ENCODE measurements at places on chromosomes 1 and 21.

DNA sequence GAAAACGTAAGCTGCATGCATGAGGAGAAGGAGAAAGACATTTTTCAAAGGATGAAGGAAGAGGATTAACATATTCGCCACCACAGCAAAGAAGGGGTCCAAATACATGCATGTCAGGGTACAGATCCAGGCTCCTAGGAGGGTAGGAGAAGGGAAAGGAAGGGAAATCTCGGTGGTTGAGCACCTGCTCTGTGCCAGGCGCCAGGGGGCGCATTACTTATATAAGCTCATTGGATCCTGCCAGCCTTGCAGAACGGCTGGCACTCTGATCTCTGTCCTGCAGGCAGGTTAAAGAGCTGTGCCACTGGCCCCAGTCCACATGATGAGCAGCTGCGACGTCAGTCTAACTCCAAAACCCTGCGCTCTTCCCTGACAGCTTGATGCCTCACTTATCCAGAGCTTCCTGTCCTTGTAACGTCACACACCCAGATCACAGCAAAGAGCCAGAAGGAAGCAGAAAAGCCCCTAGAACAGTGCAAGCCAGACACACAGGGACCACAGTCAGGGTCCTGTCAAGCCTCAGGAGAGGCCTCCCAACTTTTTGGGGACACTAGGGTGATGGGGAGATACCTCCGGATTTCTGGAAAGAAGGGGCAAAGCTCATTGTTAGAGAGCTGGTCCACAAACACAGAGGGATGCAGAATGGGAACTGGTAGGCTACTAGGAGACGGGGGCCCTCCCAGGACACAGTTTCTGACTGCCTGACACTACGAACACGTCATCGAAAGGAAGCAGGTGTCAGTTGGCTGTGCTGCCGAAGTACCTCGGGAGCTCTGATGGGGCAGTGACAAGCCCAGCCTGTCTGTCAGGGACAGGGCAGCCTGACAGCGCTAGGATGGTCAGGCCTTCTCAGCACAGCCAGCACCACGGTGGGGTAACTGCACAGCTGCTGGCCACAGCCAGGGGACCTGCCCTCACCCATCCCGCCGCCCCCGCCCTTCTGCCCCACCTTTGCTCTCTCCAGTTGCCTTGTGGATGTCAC, 99.1 kb downstream of the BEND5 start:
- peak; percentile 53 for DNase-seq

DNA sequence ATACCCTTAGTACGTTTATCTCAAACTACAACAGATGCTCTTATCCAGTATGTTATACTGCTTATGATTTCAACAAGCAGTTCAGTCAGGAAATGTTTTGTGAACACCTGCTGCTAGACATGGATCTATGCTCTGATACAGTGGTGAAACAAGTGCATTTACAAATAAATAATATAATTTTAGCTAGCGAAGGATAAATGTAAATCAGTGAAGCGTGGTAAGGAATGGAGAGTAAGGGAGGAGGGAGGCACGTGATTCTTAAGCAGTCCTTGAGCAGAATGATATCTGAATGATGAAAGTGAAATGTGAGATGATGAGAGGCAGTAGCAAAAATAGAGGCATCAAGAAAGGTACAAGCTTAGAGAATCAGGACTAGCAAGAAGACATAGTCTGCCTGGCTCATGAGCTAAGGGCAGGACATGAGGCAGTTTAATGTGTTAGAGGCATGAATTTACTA, 6.3 kb downstream of the TSNAX start:
- DNase-seq = no peak

DNA sequence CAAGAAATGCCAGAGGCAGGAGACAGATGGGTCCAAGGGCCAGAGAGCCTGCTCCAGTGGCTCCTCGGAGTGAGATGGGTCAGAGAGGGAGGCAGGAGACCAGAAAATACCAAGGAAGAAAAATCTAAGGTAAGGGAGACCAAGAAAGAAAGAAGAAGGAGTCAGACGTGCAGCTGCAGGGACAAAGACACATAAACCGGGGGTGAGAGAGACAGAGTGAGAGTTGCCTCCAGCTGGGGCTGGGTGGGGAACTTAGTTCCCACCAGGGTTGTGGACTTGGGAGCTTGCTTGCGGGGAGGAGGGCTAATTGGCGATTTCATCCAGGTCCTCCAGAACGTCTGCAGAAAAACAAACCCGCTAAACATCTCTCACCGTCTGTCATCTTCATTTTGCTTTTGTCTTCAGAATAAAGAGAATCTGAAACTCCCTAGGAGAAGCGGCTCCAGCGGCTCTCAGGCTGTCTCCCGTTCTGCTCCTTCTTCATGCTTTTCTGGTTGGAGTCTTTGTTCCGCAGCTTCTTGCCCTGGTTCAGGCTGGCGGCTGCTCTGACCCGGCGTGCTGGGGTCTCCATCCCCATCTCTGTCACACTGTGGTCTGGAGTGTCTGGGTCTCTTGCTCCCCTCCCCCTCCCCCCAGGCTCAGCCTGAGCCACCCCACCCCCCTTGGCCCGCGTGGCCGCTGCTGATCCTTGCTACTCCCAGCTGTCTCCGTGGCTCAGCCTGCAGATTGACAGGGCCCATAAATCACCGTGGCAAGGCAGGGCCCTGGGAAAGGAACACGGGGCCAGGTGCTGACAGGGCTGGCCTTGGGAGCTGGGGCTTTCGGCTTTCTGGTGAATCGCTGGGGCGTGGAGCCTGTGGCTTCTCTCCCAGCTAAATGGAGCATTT, 66.6 kb downstream of the UBIAD1 start:
- DNase-seq = no peak

- no peak for DNase-seq
Observed at GRCh38 chr1:60861961-60862567, 220.3 kb upstream of the NFIA start.

- DNase-seq = no peak
Observed at GRCh38 chr1:205840146-205840923, 9.6 kb downstream of the PM20D1 start.

GRCh38 chr1:53196017-53196484, 573 bp upstream of the CPT2 start:
- no peak for DNase-seq

- DNase-seq = no peak
Observed at GRCh38 chr1:13728091-13728715, 28.2 kb downstream of the PRDM2 start.

DNA sequence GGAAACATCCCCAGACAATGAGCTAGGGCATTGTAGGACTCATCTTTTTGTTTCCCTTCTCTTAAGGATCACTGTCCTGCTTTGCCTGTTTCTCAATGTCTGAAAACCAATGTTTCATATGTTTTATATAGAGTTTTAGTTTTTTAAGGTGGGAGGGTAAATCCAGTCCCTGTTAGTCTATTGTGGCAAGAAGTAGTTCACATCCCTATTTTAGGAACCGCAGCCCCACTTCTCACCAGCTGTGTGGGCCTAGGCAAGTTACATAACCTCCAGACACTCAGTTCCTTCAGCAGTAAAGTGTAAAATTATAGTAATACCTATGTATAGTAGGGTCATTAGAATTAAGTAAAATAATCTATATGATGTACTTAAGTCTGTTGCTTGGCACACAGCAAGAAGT, 105.8 kb upstream of the WLS start:
- no peak for DNase-seq

- no peak for DNase-seq
Observed at GRCh38 chr1:66247415-66248208, 286.3 kb upstream of the SGIP1 start.

DNA sequence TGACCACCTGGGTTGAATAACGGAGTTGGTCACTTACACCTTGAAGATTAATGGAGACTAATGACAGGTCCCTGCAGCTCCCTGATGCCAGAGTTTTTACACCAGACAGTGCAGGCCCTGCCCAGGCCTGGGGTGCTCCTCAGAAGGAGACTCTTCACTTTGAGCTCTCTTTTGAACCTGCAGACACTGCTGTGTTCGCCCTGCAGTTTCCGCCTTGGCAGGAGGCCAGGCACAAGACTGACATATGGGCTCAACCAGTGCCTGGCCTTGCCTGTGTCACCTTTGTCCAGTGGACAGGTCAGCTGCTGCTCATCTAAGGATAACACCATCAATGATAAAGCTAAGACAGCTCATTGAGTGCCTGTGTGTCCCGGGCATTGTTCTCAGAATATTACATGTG, 5.2 kb downstream of the STRIP1 start:
- no peak for DNase-seq

DNA sequence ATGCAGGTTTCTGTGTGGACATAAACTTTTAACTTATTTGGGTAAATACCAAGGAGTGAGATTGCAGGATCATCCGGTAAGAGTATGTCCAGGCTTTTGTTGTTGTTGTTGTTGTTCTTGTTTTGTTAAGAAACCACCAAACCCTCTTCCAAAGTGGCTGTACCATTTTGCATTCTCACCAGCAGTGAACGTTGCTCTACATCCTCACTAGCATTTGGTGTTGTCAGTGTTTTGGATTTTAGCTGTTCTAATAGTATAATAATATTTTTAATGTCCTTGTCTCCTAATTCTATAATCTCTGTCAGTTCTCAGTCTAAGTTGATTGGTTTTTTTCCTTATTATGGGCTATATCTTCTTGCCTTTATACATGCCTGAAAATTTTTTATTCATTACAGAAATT, 37.8 kb downstream of the TENT5C start:
- DNase-seq = no peak

DNA sequence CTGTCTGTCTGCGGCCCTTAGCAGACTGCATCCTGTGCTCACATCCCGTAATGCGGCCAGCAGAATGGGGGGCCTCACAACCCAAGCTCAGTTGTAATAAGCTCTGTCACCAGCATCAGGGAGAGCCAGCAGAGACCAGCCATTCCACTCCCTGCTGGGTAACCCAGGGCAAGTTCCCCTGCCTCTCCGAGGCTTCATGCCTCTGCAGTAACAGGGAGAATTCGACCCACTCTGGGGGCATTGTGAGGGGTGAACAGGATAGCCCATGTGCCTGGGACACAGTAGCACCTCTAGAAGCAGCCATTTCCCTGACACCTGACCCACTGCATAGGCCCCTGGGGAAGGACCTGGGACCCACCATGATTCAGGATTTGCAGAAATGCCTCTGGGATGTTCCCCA, 461.2 kb downstream of the MATN1 start:
- no peak for DNase-seq

DNA sequence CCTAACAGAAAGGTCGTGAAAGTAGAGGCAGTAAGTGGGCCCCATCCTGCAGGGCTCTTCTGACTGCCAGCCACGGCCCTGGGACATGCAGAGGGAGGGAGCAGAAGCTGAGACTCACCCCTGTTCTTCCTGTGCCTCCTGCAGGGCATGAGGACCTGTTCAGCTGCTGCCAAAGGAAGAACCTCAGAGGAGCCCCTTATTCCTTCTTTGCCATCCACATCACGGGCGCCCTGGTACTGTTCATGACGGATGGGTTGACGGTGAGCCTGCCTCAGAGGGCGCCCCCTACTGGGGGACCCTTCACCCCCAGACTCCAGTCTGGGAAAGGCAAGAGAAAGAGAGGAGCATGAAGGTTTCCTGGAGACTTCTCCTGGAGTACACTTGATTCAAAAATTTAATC, 47.1 kb downstream of the ELK4 start:
- DNase-seq = no peak

DNA sequence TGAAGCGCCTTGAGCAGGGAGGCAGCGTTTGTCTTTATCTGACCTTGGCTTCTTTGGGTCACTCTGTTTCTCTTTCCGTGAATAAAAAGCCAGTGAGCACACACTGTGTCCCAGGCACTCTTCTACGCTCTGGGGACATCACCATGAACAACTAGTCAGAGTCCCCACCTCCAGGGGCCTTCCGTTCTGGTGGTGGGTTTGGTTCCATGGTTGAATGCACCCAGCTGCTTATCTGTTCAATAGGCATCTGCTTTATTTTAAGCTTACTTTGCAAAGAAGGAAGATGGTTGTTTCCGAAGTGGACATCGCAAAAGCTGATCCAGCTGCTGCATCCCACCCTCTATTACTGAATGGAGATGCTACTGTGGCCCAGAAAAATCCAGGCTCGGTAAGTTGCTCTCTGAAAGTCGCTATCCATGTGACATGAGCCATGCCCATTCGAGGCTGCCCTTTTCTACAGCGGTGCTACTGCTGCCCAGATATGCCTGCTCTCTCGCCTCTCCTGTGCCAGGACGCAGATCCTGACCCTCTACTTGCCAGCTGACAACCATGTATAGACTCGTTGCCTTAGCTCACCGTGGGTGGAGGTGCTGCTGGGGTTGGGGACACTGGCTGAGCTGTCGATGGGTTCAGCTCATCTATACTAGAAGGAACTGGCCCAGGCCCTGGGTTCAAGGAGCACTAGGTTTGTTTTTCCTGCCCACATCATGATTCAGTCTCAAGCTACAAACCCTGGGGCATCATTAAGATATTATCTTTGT, 5.9 kb downstream of the MX1 start:
- DNase-seq = no peak

GRCh38 chr1:200373811-200374231, 36.0 kb downstream of the ZNF281 start:
- no peak for DNase-seq

GRCh38 chr21:42970946-42971653, 3.3 kb upstream of the PKNOX1 start:
- DNase-seq = no peak
